Tibial artery (tissue), 4 donors: ENCODE measurements at places on chromosomes 6 and 20.

DNA sequence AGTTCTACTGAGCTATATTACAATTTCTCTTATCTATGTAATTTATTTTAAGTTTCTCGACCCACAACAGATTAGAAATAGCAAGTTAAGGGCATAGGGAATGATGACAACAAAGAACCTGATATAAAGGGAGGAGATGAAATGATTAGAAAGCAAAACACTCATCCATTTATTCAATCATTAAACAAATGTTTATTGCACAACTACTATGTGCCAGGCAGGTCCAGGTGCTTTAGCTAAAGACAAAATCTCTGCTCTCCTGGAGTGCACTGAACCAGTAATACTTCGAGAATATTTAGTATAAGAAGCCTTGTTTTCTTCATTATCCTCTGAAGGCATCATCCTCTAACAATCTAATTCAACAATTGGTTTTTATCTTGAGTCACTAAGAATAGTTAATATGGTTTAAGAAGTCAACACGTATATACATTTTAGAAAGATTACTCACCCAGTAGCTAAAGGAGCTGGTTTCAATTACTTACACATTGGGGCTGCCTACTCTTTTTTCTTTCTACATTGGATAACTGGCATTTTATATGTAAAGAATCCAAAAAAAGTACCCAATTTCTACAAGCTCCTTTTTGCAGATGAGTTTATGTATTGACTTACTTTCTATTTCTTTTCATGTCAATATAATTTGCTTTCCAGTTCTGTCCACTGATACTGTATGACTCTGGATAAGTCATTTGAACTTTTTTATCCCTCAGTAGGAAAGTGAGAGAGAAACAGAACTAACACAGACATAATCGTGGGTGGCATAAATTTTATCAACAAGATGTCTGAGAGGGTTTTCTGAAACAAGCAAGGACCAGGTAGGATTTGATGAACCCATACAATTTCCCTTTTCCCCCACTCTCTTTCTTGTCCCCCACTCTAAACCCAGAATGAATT lies 312.6 kb downstream of the CLIC5 start:
- H3K36me3 ChIP-seq, result no peaks in the 10 kb centered on the region
- no peak overlapping the region for H3K27ac ChIP-seq
- no peak for DNase-seq

GRCh38 chr20:49647550-49647949 lies 66.1 kb downstream of the B4GALT5 start:
- no peak for DNase-seq
- H3K27me3 ChIP-seq, result no peaks in the 10 kb centered on the region
- H3K4me3 ChIP-seq, result no peak overlapping the region

GRCh38 chr20:50175938-50176933 lies 14.4 kb upstream of the CEBPB start:
- H3K4me3 ChIP-seq, result no peak overlapping the region
- no peaks in the 10 kb centered on the region for H3K36me3 ChIP-seq
- H3K4me1 ChIP-seq, result peaks cover 12% of the 10 kb centered on the region
- DNase-seq, result no peak
- H3K27ac ChIP-seq, result no peak overlapping the region
- H3K27me3 ChIP-seq, result no peaks in the 10 kb centered on the region

- peaks cover 10% of the 10 kb centered on the region for H3K4me1 ChIP-seq
- H3K27ac ChIP-seq, result no peak overlapping the region
- H3K27me3 ChIP-seq, result no peaks in the 10 kb centered on the region
Measured at GRCh38 chr6:28978959-28979561, 26.1 kb downstream of the ZNF311 start.

DNA sequence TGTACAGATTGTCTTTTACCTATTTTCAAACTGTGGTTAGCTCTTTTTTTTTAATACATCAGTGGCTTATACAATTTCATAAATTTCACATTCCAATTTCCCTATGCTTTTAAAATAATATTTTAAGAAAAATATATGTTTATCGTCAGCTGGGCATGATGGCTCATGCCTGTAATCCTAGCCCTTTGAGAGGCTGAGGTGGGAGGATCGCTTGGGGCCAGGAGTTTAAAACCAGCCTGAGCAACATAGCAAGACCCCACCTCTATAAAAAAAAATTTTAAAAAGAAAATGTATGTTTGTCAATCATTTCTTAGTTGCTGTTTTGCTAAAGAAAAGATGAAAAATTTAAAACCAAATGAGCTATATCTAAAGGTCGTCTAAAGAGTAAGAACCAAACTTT lies 3.4 kb downstream of the GJA1 start:
- peak overlapping the region; percentile 97 for H3K27ac ChIP-seq
- peaks cover 55% of the 10 kb centered on the region for H3K4me1 ChIP-seq
- H3K36me3 ChIP-seq, result no peaks in the 10 kb centered on the region
- DNase-seq, result no peak

- DNase-seq, result no peak
- H3K27ac ChIP-seq, result no peak overlapping the region
- H3K36me3 ChIP-seq, result no peaks in the 10 kb centered on the region
- H3K27me3 ChIP-seq, result no peaks in the 10 kb centered on the region
Measured at GRCh38 chr6:47428288-47428687, 49.3 kb upstream of the CD2AP start.

DNA sequence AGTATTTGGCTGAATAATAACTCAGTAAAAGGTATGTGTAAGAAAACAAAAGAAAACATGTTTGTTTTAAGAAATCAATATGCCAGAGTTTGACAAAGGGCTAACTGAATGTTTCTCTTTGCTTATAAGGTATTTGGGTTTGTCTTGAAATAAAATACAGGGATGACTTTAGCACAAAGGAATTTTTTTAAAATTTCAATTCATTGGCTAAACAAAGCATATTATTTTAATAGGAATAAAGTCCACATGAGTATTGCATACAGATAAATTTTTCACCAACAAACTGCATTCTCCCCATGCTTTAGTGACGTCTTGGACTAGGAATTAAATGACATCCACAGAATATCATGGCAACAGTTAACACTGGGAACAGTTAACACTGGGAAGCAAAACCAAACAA lies 480.0 kb upstream of the JAG1 start:
- H3K4me3 ChIP-seq, result no peak overlapping the region
- no peak for DNase-seq
- H3K27me3 ChIP-seq, result no peaks in the 10 kb centered on the region
- no peaks in the 10 kb centered on the region for H3K36me3 ChIP-seq

DNA sequence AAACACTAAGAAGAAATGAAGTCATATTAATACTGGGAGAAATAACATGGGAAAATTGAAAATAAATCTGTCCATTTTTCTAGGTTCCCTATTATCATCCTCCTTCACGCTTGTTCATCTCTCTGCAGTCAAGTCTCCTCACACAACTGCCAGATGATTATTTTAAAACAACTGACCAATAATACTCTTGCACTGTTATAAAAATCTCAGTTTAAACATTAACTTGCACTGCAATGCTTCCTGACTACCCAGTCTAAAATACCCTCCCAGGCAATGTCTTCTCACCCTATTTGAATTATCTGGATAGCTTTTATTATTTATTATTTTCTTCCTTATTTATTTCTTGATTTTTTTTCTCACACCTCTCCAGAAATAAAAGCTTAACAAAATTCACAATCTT lies 5.7 kb downstream of the EYS start:
- H3K27me3 ChIP-seq, result no peaks in the 10 kb centered on the region
- no peaks in the 10 kb centered on the region for H3K36me3 ChIP-seq
- H3K4me3 ChIP-seq, result no peak overlapping the region
- no peak for DNase-seq

DNA sequence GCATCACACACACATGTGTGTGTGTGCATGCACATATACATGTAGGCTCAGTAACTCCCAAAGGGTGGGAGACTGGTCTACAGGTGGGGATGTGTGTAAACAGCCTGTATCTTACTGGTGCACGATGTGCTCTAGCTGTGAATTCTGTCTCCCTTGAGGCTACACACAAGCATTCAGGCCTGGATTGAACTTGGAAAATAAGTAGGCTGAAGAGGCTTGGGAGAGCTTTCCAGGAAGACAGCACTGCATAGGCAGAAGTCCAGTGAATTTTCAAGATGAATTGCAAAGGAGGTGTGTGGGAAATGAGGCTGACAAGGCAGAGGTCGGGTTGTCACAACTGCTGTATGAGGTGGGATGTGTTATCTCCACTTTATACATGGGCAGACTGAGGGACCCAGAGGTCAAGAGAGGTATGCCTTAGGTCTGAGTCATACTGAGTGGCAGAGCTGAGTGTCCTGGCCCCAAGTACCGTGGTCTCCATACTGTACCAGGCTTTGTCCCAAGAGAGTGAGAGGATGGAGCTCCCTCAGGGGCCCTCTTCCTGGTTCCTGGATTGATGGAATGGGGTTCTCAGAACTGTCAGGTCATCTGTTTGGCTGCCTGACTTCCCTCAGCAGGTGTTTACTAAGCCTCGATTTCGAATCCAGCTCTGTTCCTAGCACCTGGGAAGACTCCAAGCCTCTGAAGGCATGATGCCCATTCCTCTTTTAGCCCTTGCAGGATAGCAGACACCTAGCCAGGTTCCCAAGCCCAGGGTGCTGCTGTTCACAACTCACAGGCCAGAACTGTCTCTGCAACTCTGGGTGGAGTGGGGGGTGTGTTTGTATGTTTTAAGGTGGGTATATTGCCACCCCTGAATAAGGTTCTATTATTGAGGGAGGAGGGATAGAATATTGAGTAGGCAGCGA lies 14.4 kb downstream of the SNPH start:
- DNase-seq, result no peak
- no peak overlapping the region for H3K4me3 ChIP-seq
- H3K36me3 ChIP-seq, result no peaks in the 10 kb centered on the region
- no peaks in the 10 kb centered on the region for H3K27me3 ChIP-seq
- no peaks in the 10 kb centered on the region for H3K4me1 ChIP-seq

- no peak for DNase-seq
- H3K4me3 ChIP-seq, result no peak overlapping the region
- no peaks in the 10 kb centered on the region for H3K4me1 ChIP-seq
- H3K27me3 ChIP-seq, result no peaks in the 10 kb centered on the region
- H3K36me3 ChIP-seq, result no peaks in the 10 kb centered on the region
Measured at GRCh38 chr20:61482056-61482887, 230.2 kb downstream of the CDH4 start.
